ENCODE measurements at places on chromosomes 1 and 21.

DNA sequence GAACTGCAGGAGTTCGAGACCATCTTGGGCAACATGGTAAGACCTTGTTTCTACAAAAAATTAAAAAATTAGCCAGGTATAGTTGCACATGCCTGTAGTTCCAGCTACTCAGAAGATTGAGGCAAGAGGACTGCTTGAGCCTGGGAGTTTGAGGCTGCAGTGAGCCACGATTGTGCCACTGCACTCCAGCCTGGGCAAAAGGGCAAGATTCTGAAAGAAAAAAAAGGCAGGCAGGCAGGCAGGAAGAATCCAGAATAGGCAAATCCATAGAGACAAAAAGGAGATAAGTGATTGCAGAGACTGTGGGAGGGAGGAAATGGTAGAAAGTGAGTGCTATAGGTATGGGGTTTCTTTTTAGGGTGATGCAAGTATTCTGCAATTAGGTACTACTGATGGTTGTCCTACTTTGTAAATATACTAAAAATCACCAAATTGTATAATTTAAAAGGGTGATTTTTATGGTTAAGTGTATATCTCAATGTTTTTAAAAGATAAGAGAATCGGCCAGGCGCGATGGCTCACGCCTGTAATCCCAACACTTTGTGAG is 29.4 kb downstream of the ZZZ3 start:
- DNase-seq, result no peak

GRCh38 chr1:183769956-183770815 is 34.7 kb upstream of the RGL1 start:
- no peak for DNase-seq

DNA sequence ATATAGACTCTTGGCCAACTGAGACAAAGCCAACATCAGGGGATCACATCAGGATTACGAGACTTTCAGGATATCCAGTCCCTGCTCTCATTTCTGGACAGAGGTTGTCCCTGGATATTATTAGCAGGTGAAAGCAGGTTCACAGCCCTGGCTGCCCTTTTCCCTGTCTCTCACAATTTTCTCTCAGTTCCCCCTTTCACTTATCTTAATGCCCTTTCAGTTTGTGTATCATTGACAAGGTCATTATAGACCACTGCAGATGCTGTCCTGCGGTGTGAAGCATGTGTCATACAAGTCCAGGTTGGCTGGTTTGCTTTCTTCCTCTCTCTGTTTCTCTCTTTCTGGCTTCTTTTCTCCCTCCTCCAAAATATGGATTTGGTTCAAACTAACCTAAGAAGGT is 2.1 kb upstream of the KLHDC9 start:
- no peak for DNase-seq

- peak; percentile 86 for DNase-seq
Observed at GRCh38 chr1:119279456-119280381, 88.9 kb upstream of the HAO2 start.

GRCh38 chr1:228891272-228892034 is 156.2 kb downstream of the RHOU start:
- DNase-seq, result peak; percentile 67

DNA sequence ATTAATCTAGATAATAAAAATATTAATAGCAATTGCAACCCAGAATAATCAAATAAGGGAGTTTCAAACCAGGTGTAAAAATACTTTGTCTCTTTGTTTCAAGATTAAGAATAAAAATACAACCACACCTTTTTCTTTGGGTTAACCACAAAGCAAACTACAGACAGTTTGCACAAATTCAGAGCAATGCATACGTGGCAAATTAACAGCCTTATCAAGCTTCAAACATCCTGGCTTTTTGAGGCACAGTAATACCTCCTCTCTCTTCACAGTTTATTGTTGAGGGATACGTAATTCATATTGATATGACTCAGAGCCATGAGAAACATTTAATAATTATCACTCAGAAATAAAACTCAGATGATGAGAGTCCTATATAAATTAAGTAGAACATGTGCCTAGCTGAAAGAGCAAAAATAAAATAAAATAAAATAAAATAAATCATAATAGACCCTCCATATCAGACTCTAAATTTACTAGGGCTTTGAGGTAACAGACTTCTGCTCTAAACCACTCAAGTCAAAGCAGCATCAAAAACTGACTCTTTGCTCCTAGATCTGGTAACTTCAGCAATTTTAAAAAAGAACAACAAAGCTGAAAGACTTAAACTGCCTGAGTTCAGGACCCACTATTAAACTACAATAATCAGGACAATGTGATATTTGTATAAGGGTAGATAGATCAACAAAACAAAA is 11.4 kb downstream of the EDEM3 start:
- DNase-seq, result peak; percentile 42

DNA sequence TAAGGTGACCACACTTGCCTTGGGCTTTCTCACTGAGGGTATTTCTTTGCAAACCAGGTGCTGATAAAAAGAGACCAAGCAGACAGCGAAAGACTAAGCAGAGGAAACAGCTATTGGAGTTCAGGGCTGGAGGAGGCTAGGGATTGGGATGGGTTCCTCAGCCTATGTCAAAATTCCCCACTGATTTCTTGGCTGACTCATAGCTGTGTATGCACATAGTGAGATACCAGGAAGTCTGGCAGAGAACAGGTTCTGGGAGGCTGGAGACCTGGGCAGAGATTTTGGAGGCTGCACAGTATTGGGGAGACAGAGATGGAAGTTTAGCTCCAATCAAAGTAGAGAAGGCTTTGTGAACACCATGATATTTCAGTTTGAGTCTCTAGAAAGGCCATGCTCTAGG is 25.3 kb downstream of the YARS1 start:
- DNase-seq, result peak; percentile 72

GRCh38 chr1:182237329-182237728 is 154.3 kb downstream of the GLUL start:
- DNase-seq, result no peak

DNA sequence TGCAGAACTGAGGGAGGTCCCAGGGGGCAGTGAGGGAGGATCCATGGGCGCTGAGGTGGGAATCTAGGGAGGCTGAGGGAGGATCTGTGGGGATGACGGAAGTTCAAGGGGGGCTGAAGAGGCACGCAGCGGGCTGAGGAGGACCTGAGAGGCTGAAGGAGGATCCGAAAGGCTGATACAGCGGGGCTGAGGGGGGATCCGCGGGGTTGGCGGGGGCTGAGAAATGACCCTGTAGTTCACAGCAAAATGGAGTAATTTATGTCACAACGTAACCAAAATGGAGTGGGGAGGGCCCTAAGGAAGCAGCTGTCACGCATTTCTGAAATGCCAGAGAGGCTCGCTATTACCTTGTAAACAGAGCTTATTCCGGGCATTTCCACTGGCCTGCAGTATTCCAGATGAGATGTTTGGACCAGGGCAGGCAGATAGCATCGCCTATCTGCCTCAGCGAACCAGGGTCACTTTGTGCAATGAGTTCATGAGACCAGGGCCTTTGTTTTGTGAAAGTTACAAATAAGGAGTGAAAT is 926 bp upstream of the MRPL55 start:
- no peak for DNase-seq

GRCh38 chr1:117567435-117567834 is 38.4 kb upstream of the TENT5C start:
- DNase-seq, result no peak

DNA sequence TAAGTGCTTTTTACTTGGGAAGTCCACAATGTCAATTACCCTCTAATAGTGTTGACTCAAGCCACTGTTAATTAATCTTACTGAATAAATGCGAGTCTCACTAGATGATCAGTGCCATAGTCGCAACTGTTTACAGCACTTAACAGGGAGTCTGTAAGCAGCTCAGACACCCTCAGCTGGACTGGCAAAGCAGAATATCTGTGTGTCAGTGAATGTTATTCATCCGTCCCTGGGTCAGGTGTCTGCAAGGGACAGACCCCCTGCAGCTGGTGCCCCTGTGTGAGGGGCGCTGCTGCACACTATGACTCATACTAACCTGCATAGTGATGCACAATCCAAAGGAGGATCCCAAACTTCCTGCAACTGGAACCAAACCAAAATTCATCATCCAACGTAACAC is 306.5 kb downstream of the HHIPL2 start:
- no peak for DNase-seq

DNA sequence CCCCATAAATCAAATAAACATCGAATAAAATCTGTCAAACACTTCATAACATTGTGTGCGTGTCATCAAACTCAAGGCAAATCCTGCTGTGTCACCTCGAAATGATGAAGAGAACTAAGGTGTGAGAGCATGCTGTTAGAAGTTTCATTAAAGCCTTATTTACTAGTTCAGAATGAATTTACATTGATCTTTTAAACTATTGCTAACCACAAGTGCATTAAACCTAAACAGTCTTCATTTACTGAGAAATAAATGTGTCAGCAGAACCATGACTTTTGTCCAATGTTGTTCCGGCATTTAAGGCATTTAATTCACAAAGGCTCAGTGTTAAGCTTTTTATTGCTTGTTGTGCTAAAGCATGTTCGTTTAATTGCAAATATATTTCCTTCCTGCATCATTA is 474.4 kb downstream of the SETD4 start:
- DNase-seq, result no peak

- DNase-seq, result peak; percentile 26
Observed at GRCh38 chr1:36095760-36096405, 7.2 kb downstream of the ADPRS start.

DNA sequence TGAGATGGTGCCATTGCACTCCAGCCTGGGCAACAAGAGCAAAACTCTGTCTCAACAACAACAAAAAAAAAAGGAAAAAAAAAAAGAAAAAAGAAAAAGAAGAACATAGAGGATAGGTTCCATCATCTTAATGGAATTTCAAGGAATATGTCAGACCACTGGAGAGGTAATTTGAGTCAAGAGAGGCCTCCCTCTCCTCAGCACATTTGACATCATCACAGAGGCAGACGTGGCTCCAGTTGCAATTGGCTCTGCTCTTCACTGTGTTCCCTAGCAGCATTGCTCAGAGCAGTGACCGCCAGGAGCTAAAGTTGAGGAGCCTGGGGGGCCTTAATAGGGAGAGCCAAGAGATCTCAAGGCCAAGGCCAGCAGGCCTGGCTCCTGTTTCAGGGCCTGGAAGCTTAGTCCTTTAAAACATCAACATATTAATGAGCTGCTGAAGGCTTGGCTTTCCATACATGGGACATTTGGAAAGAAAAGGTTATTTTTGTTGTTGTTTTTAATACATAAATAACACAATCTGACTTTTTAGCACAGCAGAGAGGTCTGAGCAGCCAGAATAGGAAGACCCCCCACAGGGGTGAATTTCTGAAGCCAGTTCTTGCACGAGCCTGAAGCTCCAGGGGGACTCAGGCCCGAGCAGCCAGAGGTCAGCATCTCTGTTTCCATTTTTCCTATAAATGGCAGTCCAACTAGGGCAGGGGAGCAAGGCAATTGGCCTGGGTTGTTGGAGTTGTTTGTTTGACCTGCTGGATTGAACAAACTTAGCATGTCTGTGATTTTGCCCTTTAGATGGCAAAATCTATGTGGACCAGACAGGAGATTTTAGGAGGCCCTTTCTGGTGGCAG is 118.3 kb upstream of the FGGY start:
- DNase-seq, result peak; percentile 89

DNA sequence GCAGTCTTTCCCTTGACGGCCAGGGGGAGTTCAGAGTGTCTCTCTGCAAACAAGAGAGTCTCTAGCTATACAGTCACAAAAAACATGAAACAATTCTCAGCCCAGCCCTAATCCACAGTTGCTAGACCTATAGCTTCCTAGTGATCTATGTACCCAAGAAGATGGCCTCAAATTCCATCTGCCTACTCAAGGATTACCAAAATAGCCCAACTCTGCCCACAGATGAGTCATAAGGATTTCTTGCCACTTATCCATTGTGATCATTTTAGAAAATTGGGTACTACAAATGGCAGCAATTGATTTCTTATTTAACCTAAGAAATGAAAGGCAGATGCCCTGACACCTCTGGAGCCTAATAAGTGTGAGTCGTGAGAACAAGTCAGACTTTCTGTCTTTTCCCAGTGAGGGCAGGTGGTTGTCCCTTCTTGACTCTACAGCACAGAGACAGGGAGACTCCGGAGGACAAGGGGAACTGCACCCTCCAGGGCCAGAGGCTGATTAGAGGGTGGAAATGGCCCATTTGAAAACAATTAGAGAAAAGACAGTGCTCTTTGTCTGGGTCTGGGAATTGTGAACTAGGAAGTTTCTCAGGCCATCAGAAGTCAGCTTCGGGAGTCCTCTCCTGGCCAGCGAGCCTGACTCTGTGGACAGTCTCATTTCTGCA is 65.4 kb downstream of the ABCA4 start:
- DNase-seq, result peak; percentile 30

DNA sequence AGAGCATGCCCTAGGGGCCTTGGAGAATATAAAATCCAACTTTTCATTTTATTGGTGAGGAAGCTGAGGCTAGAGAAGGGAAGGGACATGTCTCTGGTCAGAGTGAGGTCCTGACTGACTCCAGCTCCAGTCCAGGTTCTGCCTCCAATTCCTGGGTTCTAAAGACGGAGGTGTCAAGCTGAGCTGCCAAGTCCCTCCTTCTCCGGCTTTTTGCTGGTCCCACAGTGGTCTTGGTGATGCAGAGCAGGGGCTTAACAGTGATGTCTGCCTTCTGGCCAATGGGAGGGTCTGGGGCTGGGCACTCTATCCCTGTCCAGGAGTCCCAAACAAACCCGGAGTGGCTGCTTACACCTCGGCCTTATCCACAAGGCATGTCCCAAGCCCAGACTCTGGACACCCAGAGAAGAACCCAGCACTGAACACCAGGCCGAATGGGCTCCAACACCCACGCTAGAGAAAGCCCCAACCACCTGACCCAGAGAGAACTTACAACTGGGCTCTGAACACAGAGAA is 104.8 kb downstream of the EBNA1BP2 start:
- no peak for DNase-seq

GRCh38 chr1:47651311-47652089 is 213.7 kb downstream of the FOXD2 start:
- DNase-seq, result no peak

- no peak for DNase-seq
Observed at GRCh38 chr1:69404486-69404885, 163.2 kb upstream of the LRRC7 start.

GRCh38 chr1:60922304-60922703 is 160.1 kb upstream of the NFIA start:
- no peak for DNase-seq

DNA sequence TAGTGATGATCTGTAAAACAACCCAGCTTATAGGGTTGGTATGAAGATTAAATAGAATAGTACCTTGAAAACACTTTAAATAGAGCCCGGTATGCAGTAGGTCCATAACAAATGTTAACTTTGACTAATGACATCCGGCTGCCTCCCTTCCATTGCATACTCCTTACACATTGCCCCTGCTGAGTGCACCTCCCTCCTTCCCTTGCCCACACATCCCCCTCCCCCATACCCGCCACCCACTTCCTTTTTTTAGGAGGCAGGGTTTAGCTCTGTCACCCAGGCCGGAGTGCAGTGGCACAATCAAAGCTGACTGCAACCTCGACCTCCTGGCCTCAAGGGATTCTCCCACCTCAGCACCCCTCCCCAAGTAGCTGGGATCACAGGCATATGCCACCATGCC is 24.4 kb upstream of the ZC3H12A start:
- no peak for DNase-seq

DNA sequence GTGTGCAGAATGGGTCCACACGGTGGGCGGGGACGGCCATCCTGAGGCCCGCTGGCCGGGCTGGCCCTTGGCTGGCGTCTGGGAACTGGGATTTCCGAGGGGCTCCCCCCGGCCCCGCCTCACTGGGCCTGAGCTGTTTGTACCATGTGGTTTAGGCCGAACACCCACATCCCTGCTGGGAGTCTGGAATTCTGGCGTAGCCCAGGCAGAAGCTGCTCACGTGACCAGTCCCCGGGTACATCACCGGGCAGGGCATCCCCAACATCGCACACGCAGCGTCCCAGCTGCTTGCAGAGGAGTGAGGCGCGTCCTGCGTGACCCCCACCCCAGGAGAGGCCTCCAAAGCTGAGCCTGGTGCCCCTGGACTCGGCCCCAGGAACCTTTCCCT is 2.1 kb downstream of the KRTAP10-7 start:
- DNase-seq, result no peak

GRCh38 chr21:31358158-31358557 is 14.1 kb upstream of the TIAM1 start:
- DNase-seq, result no peak

Data from fibroblast of mammary gland (primary cell).